ENCODE measurements at places on chromosomes 13 and 19.

DNA sequence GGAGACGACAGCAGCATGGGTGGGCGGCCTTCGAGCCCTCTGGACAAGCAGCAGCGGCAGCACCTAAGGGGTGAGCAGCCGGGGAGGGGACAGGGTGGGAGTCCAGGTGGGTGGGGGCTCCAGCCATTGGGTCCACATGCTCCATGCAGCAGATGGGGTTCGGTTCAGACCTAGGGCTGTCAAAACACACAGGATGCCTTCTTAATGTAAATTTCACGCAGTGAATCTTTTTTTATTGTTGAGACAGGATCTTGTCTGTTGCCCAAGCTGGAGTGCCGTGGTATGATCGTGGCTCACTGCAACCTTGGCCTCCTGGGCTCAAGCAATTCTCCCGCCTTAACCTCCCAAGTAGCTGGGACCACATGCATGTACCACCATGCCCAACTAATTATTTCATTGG lies 15.9 kb downstream of the PGLS start:
- DNase-seq = no peak

GRCh38 chr13:34901572-34901971 lies 40.5 kb upstream of the NBEA start:
- DNase-seq = no peak

- no peak for DNase-seq
Observed at GRCh38 chr19:10915130-10916091, 13.0 kb downstream of the YIPF2 start.

DNA sequence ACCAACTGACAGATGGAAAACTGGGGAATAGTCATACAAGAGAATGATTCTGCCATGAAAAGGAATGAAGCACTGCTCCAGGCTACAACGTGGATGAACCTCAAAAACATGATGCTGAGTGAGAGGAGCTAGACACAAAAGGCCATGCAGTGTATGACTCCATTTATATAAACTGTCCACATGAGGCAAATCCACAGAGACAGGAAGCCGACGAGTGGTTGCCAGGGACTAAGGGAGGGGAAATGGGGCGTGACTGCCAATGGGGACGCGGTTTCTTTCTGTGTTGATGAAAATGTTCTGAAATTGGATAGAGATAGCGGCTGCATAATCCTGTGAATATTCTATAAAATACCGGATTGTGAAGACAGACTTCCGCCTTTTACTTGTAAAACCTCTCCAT lies 10.2 kb downstream of the SMIM7 start:
- no peak for DNase-seq
